ENCODE measurements at places on chromosomes 5 and 9. TPM values are rescaled to one million over a fixed set of nuclear protein-coding genes. Genes with fewer than 3 reads are reported as not detected.

Gene GARIN3
- 0.31 TPM for total RNA-seq

Gene CYFIP2
- total RNA-seq = 173 TPM

Gene COL15A1
- 0.02 TPM for total RNA-seq

Gene SOX30
- total RNA-seq = 0.29 TPM

Gene SH3PXD2B
- 0.26 TPM for total RNA-seq

Gene TCF7
- 77.2 TPM for total RNA-seq

Gene ANGPTL2
- not detected for total RNA-seq

Gene SPACA9
- 0.88 TPM for total RNA-seq

Gene PAEP
- total RNA-seq = not detected

Gene SPRY4
- total RNA-seq = 1.7 TPM

Gene PTPDC1
- total RNA-seq = 5.5 TPM

Gene STING1
- total RNA-seq = 213 TPM

Measured in activated T-helper 1 cell treated with anti-CD3 and anti-CD28 coated beads, Interleukin-12 subunit alpha, Interleukin-12 subunit beta, Interleukin-2, Interleukin-4 antibody, amounts not matched to agents 30 ng/mL and 10 ng/mL and 1 ng/mL, durations not matched to agents 14 hours and 24 hours and 36 hours (primary cell).